ENCODE measurements at places on chromosomes 7 and 10.

GRCh38 chr7:102064361-102065025 lies 222.2 kb upstream of the SH2B2 start:
- DNase-seq, result no peak

GRCh38 chr10:60236869-60237524 lies 152.7 kb downstream of the ANK3 start:
- no peak for DNase-seq

DNA sequence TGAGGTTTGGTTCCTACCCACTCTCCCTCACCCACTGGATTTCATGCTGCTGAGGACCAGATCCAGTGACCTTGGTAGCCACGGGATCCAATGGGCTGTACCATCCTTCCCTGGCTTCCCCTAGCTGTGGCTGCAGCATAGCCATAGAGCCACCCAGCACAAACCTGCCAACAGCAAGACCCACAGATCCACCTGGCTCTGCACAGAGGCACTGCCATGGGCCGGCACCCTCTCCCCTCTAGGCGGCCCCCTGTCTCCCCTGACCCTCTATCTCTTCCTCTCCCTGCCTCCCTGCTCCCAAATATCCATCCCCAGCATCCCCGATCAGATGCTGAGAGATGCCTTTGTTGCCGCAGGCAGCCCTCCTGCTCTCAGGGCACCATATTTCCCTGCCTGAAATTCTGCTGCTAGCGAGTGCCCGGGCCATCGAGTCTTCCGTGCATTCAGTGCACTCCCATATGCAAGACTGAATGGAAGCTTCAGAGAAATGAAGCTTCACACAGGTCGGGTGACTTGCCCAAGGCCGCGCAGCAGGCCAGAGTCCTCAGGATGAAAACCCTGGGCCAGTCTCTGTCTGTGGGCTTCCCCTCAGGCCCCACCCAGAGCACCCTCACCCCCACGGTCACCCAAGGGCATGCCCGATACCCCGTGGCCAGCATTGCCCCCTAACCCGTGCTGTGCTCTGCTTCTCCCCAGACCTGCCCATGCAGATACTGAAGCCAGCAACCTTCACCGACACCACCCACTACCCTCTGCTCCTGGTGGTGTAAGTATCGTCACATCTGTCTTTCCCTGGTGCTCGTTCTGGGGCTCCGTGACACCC lies 130.8 kb downstream of the PAXIP1 start:
- DNase-seq, result no peak

- no peak for DNase-seq
Measured at GRCh38 chr7:115747174-115747573, 283.4 kb downstream of the TFEC start.

- no peak for DNase-seq
Measured at GRCh38 chr10:60555700-60556099, 166.0 kb upstream of the ANK3 start.

DNA sequence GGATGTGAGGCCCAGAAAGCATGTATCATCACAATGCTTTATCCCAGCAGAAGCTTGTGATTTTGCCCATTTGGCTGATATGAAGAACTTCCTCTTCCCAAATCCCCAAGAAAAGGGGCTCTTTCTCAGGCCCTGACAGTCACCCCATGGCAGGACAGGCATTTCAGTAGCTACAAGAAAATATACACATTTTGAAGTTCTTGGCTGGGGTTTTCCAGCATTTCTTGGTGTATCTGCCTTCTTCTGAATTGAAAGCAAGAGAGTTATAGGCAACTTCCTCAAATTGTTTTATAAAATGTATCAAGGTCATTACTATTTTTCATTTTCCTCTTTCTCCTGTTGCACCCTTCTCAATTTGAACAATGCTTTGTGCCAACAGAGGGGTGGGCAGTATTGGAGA lies 63.3 kb upstream of the PDLIM1 start:
- DNase-seq, result no peak

DNA sequence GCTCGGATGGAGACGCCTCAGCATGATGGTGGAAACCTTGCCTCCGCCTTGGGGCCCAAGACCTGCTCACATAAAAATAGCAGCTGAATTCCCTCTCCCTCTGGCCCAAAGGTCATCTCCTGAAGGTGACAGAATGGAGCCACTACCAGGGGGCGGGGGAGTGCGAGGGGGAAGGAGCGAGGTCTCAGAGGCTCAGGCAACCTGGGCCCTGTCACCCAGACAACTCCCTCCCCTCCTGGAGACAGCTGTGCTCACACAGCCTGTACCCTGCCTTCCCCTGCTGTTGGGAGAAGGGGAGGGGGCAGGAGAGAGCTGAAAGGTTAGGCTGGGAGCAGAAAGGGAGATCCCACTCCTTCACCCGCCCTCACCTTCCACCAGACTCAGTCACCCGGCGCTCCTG lies 173.0 kb upstream of the RHEB start:
- DNase-seq, result no peak

DNA sequence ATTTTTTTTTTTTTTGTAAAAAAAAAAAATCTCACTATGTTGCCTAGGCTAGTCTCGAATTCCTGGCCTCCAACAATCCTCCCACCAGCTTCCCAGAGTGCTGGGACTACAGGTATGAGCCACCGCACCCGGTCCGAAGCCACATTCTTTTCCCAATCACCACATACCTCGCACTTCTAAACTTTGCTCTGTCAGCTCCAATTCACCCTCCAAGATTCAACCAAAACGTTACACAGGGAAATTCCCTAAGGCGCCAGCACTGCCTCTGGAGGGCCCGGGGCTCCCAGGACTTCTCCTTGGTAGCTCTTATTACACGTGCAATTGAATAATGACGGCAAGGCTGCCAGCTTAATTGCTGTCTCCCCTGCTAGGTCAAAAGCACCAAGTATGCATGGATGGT lies 10.3 kb upstream of the DNAAF5 start:
- DNase-seq, result no peak

GRCh38 chr10:4708123-4708759 lies 117.8 kb upstream of the AKR1E2 start:
- no peak for DNase-seq

- no peak for DNase-seq
Measured at GRCh38 chr10:89738551-89739209, 37.3 kb downstream of the KIF20B start.

Measured in NCI-H446 (cell line).